Type B pancreatic cell (in vitro differentiated cells): ENCODE measurements at places on chromosomes 12 and 14. TPM values are rescaled to one million over a fixed set of nuclear protein-coding genes. Genes with fewer than 3 reads are reported as not detected.
A peak's percentile ranks its signal among the peaks of the same experiment; 100 is the strongest.

PPP1R36 gene
- total RNA-seq, result 0.57 and 0.70 TPM in 2 replicates

PRIMA1 gene
- total RNA-seq, result 0.90 and 1.7 TPM in 2 replicates

- H3K4me3 ChIP-seq, result no peak overlapping the region
- H3K27me3 ChIP-seq, result peaks cover 7% of the 10 kb centered on the region
- peak overlapping the region; percentile 16 for H3K27ac ChIP-seq
- peaks cover 15% of the 10 kb centered on the region for H3K4me1 ChIP-seq
- H3K36me3 ChIP-seq, result no peaks in the 10 kb centered on the region
Measured at GRCh38 chr12:3520168-3520567, 29.2 kb downstream of the PRMT8 start.

- H3K36me3 ChIP-seq, result no peaks in the 10 kb centered on the region
- peaks cover 21% of the 10 kb centered on the region for H3K27me3 ChIP-seq
- H3K4me1 ChIP-seq, result peaks cover 9% of the 10 kb centered on the region
- no peak overlapping the region for H3K27ac ChIP-seq
Measured at GRCh38 chr12:111089616-111090015, 169.2 kb upstream of the MYL2 start.

FAM90A1 gene
- 0.36 TPM in 1 of 2 replicates, not detected in the other for total RNA-seq

DNA sequence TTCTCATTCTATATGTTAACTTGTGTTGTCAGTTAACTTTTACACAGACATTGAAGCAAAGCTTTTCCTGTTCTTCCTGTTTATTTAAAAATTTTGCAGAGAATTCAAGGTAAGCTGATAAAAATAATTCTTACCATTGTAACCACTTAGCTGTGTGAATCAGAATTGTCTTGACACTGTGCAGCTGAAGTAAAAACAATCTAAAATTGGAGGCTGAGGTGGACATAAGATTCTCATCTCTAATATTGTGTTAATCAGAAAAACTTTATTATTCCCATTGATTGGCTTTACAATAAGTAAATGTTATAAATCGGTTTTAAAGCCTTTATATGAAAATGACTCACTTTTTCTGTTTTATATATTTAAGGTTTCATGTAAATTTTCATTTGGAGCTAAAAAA lies 240.3 kb upstream of the PLEKHG7 start:
- H3K36me3 ChIP-seq, result no peaks in the 10 kb centered on the region
- no peak overlapping the region for H3K4me3 ChIP-seq
- no peak for DNase-seq
- H3K4me1 ChIP-seq, result peaks cover 16% of the 10 kb centered on the region
- no peaks in the 10 kb centered on the region for H3K27me3 ChIP-seq

GPR162 gene
- 5.4 and 17.8 TPM in 2 replicates for total RNA-seq

DNA sequence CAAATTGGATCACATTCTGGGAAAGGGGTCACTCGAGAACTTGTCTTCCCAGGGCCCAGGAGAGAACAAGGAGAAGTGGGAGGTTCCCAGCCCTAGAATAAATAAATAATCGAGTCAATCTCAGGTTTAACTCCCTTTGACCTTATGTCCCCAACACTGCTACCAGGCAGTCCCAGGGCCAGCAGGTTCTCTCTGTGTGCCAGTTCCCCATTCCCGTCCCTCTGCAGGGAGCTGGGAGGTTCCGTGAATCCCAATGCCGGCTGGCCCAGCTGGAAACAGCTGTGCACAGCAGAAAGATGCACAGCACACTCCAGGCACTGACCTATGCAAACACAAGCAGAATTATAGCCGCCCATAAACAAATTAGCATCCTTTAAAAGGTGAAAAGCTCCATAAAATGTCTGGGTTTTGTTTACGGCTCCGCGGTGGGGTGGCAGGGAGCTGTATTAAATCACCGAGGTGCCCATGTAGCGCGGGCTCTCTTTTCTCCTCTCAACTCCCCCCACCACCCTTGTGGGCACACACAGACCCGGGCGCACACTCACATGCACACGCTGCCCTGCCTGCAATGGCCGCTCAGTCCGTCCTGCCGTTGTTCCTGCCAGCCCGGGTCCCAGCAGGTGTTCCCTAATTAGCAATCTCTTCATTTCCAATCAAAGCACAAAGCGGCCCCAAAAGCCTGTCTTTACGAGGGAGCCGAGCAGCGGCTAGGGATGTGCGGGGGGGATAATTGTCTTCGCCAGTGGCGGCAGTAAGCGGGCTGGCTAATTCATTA lies 46.6 kb upstream of the ESRRB start:
- peak overlapping the region; percentile 15 for H3K4me3 ChIP-seq
- no peaks in the 10 kb centered on the region for H3K36me3 ChIP-seq
- H3K27ac ChIP-seq, result no peak overlapping the region
- H3K27me3 ChIP-seq, result peaks cover 65% of the 10 kb centered on the region

GRCh38 chr12:6200256-6201212 lies at the start of gene CD9:
Gene CD9 (plus strand): TSS chr12:6200400. CDS start chr12:6200500, 100 bp downstream.
- peaks cover 39% of the 10 kb centered on the region for H3K4me1 ChIP-seq
- DNase-seq, result no peak
- H3K4me3 ChIP-seq, result peak within 1 kb of the TSS; percentile 91
- H3K27me3 ChIP-seq, result peaks cover 57% of the 10 kb centered on the region
- H3K27ac ChIP-seq, result peak within 1 kb of the TSS; percentile 98
- H3K36me3 ChIP-seq, result peaks cover 17% of the 10 kb centered on the region

- peaks cover 31% of the 10 kb centered on the region for H3K4me1 ChIP-seq
- DNase-seq, result no peak
- H3K27me3 ChIP-seq, result no peaks in the 10 kb centered on the region
- H3K27ac ChIP-seq, result no peak overlapping the region
- H3K4me3 ChIP-seq, result peak overlapping the region; percentile 34
Measured at GRCh38 chr14:81509838-81510452, 23.7 kb downstream of the SEL1L start.

LAG3 gene
- total RNA-seq, result 0.52 and 2.6 TPM in 2 replicates

GALNT6 gene
- total RNA-seq, result 17.2 and 87.4 TPM in 2 replicates

- no peaks in the 10 kb centered on the region for H3K27me3 ChIP-seq
- no peak for DNase-seq
- H3K4me1 ChIP-seq, result peaks cover 40% of the 10 kb centered on the region
- H3K4me3 ChIP-seq, result no peak overlapping the region
- no peaks in the 10 kb centered on the region for H3K36me3 ChIP-seq
Measured at GRCh38 chr14:21109377-21110138, 8.7 kb downstream of the TMEM253 start.

DNA sequence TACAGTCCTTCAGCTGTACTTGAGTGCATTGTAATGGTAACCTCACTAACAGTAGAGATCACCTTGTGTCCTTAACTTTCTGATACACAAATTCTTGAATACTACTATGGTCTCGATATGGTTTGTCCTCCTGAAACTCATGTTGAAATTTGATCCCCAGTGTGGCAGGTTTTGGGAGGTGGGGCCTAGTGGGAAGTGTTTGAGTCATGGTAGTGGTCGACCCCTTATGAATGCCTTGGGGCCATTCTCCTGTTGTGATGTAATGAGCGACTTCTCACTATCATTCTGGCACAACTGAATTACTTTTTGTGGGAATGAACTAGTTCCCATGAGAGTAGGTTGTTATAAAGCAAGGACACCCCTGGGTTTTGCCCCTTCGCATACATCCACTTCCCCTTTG lies 52.3 kb downstream of the IPO8 start:
- no peaks in the 10 kb centered on the region for H3K4me1 ChIP-seq
- peaks cover 52% of the 10 kb centered on the region for H3K36me3 ChIP-seq
- H3K27me3 ChIP-seq, result no peaks in the 10 kb centered on the region
- H3K27ac ChIP-seq, result no peak overlapping the region
- DNase-seq, result no peak

GRCh38 chr12:63078906-63079305 lies 72.1 kb downstream of the AVPR1A start:
- no peaks in the 10 kb centered on the region for H3K36me3 ChIP-seq
- no peak overlapping the region for H3K27ac ChIP-seq
- no peak overlapping the region for H3K4me3 ChIP-seq
- peaks cover 12% of the 10 kb centered on the region for H3K4me1 ChIP-seq
- DNase-seq, result no peak

GRCh38 chr12:130236446-130236845 lies 74.2 kb downstream of the FZD10 start:
- no peak for DNase-seq
- H3K4me3 ChIP-seq, result no peak overlapping the region
- no peaks in the 10 kb centered on the region for H3K36me3 ChIP-seq
- H3K27me3 ChIP-seq, result peaks cover 55% of the 10 kb centered on the region

GRCh38 chr12:122884091-122884826 lies 11.7 kb downstream of the VPS37B start:
- H3K27me3 ChIP-seq, result no peaks in the 10 kb centered on the region
- DNase-seq, result no peak
- H3K4me1 ChIP-seq, result peaks cover 59% of the 10 kb centered on the region
- no peak overlapping the region for H3K4me3 ChIP-seq
- H3K36me3 ChIP-seq, result peaks cover 9% of the 10 kb centered on the region

DNA sequence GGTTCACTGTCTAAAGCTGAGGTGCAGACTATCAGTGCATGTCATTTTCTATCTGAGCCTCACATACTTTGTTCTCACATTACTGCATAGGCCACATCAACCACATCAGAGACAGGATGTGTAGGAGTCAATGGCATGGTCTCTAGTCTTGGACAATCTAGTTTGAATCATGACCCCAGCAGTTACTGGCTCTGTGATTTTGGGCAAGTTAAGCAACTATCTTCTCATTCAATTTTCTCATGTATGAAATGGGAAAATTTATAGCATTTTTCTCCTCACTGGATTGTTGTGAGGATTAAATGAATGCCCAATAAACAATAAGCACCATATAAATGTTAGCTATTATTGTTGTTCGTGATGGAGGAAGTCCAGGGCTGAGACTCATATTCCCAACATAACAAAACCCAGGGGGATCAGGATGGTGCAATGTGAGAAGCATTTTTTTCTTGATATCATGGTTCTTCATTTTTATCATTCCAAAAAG lies 432.6 kb downstream of the LRIG3 start:
- no peaks in the 10 kb centered on the region for H3K36me3 ChIP-seq
- H3K4me3 ChIP-seq, result peak overlapping the region; percentile 26
- H3K27me3 ChIP-seq, result no peaks in the 10 kb centered on the region
- no peak for DNase-seq
- peaks cover 46% of the 10 kb centered on the region for H3K4me1 ChIP-seq

DNA sequence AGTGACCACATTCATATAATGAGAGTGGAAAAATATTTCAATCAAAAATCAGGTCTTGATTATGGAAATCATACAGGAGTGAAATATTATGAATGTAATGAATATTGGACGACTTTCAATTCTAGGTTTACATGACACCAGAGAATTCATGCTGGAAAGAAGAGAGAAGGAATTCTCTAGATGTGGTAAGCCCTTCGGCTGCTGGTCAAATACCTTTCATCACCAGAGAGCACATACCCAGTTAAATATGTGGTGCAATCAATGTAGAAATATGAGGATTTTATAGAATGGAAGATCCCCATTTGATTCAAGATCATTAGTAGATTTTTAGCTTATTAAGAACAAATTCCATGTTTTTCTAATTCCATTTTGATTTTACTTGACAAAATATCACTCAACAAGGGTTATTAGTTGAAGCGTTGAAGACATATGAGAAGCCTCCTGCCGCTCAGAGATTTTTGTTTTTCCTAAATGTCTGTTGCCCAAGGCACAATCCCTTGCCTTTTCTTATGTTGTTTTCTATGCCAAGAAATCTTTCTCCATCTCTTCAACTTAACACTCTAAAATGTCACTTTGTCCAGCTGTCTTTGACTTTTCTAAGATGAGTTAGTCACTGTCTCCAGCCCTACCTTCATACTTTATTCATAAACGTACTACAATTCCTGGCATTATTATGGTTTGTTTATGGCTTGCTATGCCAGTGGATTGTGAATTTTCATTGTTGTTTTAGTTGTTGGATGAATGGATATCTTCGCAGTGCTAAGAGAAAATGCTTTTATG lies 72.8 kb upstream of the ZDHHC17 start:
- DNase-seq, result no peak
- no peak overlapping the region for H3K4me3 ChIP-seq
- no peak overlapping the region for H3K27ac ChIP-seq
- H3K4me1 ChIP-seq, result peaks cover 22% of the 10 kb centered on the region
- no peaks in the 10 kb centered on the region for H3K27me3 ChIP-seq
- H3K36me3 ChIP-seq, result no peaks in the 10 kb centered on the region

GRCh38 chr14:54985156-54985555 lies 41.7 kb downstream of the WDHD1 start:
- no peak for DNase-seq
- no peaks in the 10 kb centered on the region for H3K27me3 ChIP-seq
- H3K36me3 ChIP-seq, result peaks cover 26% of the 10 kb centered on the region
- H3K4me3 ChIP-seq, result no peak overlapping the region

- DNase-seq, result no peak
- peaks cover 21% of the 10 kb centered on the region for H3K4me1 ChIP-seq
- H3K4me3 ChIP-seq, result no peak overlapping the region
- H3K27me3 ChIP-seq, result no peaks in the 10 kb centered on the region
- no peak overlapping the region for H3K27ac ChIP-seq
- H3K36me3 ChIP-seq, result no peaks in the 10 kb centered on the region
Measured at GRCh38 chr12:124849382-124849781, 14.3 kb downstream of the SCARB1 start.

DNA sequence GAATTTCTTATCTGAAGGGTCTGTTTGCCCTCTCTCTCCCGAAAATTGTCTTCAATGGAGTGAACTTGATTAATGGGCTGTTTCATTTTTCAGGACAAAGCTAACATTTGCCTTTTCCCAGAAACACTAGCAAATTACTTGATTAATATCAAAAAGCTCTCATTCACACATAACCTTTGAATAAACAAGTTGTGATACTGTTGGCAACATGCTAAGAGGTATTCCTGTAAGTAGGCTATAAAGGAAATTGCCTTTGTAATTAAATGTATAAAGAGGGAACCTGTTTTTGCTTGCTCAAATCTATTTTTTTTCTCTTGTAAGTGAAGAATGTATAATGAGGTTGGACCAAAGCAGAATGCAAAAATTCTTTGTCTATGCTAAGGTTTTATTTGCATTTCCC lies 457.2 kb downstream of the TMTC2 start:
- no peak for DNase-seq
- H3K4me3 ChIP-seq, result no peak overlapping the region
- no peak overlapping the region for H3K27ac ChIP-seq

- no peaks in the 10 kb centered on the region for H3K4me1 ChIP-seq
- H3K27me3 ChIP-seq, result no peaks in the 10 kb centered on the region
- no peak for DNase-seq
- H3K36me3 ChIP-seq, result peaks cover 62% of the 10 kb centered on the region
Measured at GRCh38 chr12:25241167-25242020, 9.3 kb downstream of the KRAS start.

- H3K4me3 ChIP-seq, result no peak overlapping the region
- no peaks in the 10 kb centered on the region for H3K27me3 ChIP-seq
- no peak overlapping the region for H3K27ac ChIP-seq
- no peak for DNase-seq
- H3K4me1 ChIP-seq, result peaks cover 3% of the 10 kb centered on the region
- H3K36me3 ChIP-seq, result peaks cover 20% of the 10 kb centered on the region
Measured at GRCh38 chr14:59320361-59320760, 131.9 kb downstream of the DAAM1 start.

DNA sequence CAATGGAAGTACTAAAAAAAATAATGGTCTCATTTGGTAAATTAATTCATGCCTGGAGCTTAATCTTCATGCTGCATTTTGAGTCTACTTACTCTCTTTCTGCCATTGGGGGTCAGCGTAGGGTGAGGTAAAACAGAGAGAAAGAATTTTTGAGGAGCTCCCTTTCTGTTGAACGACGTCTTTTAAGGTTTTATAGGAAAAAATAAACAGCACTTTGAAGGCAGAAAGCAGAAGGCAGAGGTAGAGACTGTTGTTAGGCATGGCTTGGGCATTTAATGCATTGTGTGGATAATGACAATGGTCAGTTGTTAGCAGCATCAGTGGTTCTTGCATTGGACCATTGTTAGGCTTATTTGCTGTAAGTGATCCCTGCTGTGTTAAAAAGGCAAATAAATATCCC lies 557.2 kb upstream of the STXBP6 start:
- DNase-seq, result no peak
- H3K4me1 ChIP-seq, result no peaks in the 10 kb centered on the region
- H3K36me3 ChIP-seq, result no peaks in the 10 kb centered on the region
- H3K4me3 ChIP-seq, result no peak overlapping the region
